ENCODE measurements at places on chromosomes 7 and 10.

- DNase-seq, result no peak
These were observed 2.5 kb downstream of the FZD1 start for GRCh38 chr7:91266689-91267090.

GRCh38 chr10:69332278-69333010 is 54.1 kb downstream of the HK1 start:
- no peak for DNase-seq

DNA sequence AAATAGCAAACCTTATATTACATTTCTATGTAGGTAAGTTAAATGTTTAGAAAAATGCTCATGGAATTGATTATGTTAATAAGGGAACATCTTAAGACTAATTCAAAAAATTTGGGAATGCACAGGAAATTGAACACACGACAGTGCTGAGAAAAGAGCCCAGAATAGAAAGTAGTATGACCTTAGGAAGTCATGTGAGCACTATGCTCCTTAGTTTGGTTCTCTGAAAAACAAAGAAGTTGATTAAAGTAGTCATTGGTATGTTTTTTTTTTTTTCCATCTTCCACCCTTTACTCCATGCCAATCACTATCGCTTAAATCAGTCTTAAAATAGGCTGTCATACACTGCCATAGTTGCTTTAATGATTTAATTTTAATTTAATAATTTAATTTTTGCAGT is 242.9 kb downstream of the ANKRD7 start:
- DNase-seq, result no peak

DNA sequence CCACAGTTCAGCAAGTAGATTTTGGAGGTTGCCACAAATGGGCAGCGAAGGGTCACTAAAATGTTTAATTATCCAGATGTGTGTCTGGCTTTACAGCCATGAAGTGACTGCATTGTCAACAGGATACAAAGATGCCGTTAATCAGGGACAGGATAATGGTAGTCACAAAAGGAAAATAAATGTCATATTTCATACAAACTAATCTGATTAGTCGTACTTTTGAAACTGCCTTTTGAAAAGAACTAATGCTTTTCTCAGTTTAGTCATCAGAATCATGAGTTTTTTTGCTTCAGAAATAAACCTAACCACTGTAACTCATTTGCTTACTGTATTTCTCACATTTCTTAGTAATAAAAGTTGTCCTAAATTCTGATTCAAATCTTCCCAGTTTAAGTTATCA is 22.2 kb upstream of the WNT16 start:
- DNase-seq, result no peak

DNA sequence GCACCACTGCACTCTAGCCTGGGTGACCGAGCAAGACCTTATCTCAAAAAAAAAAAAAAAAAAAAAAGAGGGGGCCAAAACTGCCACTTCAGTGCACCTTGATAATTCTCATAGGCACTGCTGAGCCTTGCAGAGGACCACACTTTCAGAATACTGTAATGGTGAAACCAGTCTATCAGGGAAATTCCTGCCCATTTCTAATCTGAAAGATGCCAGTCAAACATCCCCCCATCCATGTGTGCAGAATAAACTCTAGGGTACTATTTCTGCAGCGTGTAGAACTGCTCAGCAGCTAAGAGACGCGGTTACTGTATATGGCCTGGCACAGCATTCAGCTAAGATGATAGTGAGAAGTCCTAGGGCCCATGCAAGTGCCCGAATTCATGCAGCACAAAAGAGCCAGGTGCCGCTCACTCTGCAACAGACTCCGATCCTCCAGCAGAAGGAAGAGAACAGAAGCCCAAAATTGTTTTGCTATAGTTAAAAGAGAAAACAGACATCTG is 286.8 kb upstream of the KLF14 start:
- no peak for DNase-seq

DNA sequence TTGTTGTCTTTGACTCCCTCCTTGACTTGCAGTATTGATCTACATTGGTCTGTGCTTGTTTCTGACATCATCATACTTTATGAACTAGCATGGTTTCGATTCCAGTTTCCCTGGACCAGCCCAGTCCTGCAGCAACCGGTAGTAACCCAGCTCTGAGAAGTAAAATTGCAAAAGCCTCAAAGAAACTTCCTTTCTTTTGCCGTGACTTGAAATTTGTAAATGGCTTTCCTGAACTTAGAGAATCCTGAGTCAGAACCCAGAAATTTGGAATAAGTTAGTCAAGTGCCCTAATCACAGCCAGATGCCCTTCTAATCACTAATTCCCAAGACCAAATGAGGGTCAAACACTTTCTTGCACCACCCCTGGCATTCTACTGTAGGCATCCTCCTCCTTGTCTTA is 15.0 kb downstream of the TAS2R60 start:
- no peak for DNase-seq

GRCh38 chr10:71968553-71969474 is 4.6 kb downstream of the CHST3 start:
- DNase-seq, result no peak

GRCh38 chr7:104156842-104157277 is 51.0 kb downstream of the ORC5 start:
- DNase-seq, result peak; percentile 82

- DNase-seq, result no peak
These were observed 6.9 kb upstream of the GGCT start for GRCh38 chr7:30511494-30511893.

- no peak for DNase-seq
These were observed 50.2 kb downstream of the ABI1 start for GRCh38 chr10:26810435-26811026.

DNA sequence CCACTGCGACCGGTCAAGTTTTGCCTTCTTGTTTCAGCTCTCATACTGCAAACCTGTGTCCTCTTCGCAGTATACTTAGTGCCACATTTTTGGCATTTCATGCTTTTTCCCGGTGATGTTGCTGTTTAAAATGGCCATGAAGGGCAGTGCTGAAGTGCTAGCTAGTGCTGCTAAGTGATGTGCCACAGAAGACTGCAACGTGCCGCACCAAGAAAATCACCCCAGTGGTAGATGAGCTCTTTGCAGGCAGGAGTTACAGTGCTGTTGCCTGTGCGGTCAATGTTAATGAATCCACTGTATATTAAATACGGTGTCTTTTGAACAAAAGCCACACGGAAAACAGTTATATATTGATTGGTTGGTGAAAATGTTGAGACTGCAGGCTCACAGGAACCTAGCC is 120.3 kb downstream of the ANLN start:
- no peak for DNase-seq

DNA sequence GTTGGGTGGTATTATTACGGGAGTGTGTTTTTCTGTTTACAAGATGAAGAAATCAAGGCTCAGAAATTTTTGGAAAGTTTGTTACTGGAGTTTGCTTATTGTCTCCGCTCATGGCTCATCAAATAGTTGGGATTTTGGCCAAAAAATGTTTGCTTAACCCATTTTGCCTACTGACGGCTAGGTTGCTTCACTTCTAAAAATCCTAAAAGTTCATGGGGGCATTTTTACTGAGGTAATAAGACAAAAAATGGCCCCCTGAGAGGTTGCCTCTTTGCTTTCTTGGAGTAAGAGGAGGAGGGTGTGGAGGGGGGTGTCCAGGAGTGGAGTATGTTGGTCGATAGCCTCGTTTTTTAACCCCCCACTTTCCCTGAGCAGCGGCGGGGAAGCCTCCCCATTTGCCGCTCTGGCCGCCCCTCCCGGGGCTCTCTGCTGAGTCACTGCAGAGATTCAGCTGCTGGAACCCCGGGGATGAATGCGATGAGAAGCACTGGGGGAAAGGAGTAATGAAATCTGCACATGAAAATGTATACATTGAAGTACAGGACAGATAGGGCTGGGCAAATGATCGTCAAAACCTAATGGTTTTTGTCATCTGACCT is 1.5 kb downstream of the MEST start:
- DNase-seq, result no peak

GRCh38 chr10:77710759-77711682 is 73.4 kb upstream of the KCNMA1 start:
- DNase-seq, result peak; percentile 58

DNA sequence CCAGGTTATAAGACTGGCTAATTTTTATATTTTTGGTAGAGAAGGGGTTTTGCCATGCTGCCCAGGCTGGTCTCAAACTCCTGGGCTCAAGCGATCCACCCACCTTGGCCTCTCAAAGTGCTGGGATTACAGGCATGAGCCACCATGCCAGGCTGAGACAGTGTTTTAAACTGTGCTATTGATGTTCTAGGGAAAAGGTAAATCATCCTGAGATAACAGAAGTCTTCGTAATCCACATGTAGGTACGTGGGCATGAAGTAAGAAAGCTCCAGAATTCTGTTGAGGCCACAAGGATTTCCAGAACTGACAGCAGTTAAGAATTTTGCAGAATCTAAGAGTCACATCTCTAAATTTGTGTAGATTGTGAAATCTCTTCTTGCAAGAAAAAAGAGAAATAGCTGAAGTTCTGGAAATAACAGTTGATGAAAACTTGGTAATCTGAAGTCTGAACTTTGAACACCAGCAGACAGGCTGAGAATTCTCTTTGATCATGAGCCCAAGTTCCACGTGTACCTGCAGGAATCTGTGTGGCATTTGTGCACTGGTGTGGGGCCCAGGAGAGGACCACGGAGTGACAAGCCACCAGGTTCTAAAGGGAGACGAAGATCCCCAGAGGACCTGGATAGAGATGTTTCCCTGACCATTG is 24.6 kb downstream of the C7orf33 start:
- DNase-seq, result no peak

- DNase-seq, result no peak
These were observed 261.0 kb upstream of the KLF6 start for GRCh38 chr10:4046030-4046429.

- DNase-seq, result peak; percentile 88
These were observed 36.8 kb downstream of the MYOF start for GRCh38 chr10:93445097-93445960.

- peak; percentile 39 for DNase-seq
These were observed 21.5 kb downstream of the ZMIZ1 start for GRCh38 chr10:79090134-79090803.

DNA sequence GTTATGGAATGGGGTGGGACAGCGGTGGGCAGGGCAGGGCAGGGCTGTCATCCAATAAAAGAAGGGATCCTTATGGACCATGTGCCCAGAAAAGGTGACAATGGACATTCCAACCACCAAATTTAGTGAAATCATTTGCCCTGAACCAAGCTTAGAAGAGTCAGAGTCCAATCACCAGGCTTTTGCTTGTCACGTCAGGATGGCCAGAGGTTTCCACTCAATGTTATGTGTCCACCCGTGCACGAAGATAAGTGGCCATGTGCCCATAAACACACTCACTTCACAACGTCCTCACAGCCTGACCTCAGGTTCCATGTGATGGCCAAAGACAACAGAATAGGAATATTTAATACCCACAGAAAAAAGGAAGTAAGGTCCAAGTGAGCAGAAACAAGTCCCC is 36.6 kb upstream of the PLPP4 start:
- no peak for DNase-seq

All from NCI-H1092 treated with DMSO at 0.1 percent for 48 hours (cell line).